ENCODE measurements at places on chromosomes 2 and 18.
A peak's percentile ranks its signal among the peaks of the same experiment; 100 is the strongest.

DNA sequence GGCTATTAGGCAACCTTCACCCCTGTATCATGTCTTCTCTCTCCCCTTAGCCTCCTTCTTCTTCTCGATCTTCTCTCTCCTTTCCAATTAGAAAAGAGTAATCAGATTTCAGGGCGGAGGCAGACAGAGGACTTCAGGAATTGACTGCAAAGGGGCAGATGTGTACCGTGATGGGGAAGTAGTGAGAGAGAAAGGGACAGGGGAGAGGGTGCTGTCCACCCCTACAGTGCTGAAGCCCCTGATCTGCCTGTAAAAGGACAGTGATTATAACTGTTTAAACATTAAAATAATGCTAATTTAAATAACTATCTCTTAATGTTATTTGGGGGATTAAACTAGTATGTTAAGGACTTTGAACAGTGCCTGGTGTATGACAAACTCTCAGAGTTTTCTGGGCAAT lies 178.5 kb downstream of the ACTR3 start:
- DNase-seq, result no peak

GRCh38 chr2:235658351-235659174 lies 164.7 kb downstream of the AGAP1 start:
- no peak for DNase-seq

DNA sequence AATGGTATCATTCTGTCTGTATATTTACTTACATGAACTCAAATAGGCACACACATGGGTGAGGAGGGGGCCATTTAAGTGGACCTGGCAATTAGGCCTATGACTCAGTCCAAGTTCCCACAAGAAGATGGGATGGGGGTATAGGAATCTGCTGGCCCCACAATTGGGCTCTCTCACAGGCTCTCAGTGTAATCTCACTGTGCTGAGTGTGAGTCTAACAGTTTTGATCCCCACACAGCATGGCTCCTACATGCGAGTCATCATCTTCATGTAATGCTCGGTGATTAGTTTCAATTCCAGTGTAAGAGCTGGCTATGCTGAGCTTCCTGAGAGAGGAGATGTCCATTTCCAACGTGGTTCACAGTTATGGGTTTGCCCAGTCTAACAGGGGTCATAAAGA lies 114.0 kb downstream of the GATA6 start:
- DNase-seq, result no peak

GRCh38 chr18:53253789-53254188 lies 913.8 kb downstream of the DCC start:
- DNase-seq, result no peak

GRCh38 chr2:65746931-65747675 lies 314.7 kb upstream of the SPRED2 start:
- DNase-seq, result no peak

GRCh38 chr2:42907835-42908234 lies 115.5 kb upstream of the HAAO start:
- DNase-seq, result no peak

GRCh38 chr2:49928551-49928950 lies 774.2 kb upstream of the FSHR start:
- DNase-seq, result no peak

- no peak for DNase-seq
These were observed 289.3 kb upstream of the TANK start for GRCh38 chr2:160870729-160871465.

DNA sequence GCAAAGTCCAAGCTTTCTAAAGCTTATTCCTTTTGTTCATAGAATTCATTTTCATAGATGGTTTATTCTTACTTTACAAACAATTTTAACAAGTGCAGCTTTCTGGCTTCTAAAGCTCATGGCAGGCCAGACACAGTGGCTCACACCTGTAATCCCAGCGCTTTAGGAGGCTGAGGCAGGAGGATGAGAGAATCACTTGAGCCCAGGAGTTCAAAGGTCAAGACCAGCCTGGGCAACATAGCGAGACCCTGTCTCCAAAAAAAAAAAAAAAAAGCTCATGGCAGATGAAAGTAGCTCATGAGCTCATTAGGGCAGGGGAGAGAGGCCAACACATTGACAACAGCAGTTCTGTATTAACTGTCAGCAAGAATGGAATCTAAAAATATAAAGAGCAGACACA lies 28.1 kb upstream of the NPC1 start:
- no peak for DNase-seq

DNA sequence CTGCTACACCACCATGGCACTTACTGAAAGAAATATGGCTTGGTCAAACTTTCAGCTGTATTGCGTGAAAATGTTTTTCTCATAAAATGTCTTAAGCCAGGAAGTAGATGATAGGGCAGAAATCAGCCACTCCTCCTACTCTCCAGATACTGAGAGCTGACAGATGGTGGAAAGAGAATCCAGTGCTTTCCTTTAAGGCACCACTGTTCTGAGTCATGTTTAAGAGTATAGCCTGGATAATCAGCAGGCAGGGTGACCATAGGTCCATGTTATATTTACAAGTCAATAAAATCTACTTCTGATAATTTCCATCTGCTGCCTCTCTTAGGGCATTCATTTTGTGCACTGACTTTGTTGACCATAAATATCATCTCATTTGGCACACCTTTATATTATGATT lies 21.9 kb downstream of the ARPC2 start:
- no peak for DNase-seq

DNA sequence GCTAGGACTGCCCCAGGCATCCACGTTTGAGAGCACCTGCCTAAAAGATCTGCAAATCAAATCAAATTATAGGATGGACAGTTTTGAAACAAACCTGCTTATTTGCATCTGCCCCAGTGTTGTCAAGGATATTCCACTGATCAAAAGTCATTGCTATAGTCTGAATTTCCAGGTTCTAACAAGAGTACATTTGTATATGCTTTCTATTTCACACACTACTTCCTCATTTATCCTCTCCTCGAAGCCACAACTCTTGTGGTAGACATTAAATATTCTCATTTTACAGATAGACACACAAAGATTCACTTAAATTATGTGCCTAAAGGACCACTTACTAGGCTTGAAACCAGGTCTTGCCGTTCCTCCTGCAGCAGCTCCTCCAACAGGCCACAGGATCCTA lies 11.9 kb upstream of the TET3 start:
- DNase-seq, result no peak

GRCh38 chr2:183696028-183696427 lies 571.8 kb downstream of the NUP35 start:
- no peak for DNase-seq

DNA sequence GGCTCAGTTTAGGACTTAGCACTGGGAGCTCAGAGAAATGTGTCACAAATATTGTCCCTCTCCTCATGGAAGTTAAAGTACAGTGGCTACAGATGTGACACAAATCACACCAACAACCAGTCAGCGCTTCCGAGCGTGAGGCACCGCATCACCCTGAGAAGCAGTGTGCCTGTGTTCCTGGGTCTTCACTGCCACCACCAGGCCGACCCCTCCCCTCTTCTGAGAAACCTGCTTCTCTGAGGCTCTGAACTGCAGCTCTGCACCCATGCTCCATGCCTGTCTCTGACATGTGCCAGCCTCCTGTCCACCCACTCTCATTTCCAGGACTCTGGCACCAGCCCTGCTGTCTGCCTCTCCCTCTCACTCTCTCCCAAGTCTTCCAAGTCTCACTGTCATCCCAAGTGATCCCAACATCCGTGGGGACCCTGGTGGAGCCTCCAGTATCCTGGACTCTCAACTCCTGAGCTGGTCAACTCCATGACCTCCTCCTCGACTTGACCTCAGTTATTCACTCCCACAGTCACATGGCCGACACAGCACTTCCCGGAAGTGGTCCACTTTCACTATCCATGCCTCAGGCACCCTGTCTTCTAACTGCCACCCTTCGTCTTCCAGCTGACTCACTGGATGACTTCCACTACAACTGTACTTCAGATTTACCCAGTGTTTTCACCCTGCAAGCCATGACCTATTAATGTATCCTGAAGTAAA lies 73.5 kb downstream of the FBXO15 start:
- DNase-seq, result no peak

- no peak for DNase-seq
These were observed 84.2 kb downstream of the DOK6 start for GRCh38 chr18:69484699-69485396.

GRCh38 chr2:111101592-111101991 lies 19.1 kb upstream of the BCL2L11 start:
- DNase-seq, result no peak

- DNase-seq, result no peak
These were observed 58.1 kb downstream of the IL1R2 start for GRCh38 chr2:102049756-102050443.

DNA sequence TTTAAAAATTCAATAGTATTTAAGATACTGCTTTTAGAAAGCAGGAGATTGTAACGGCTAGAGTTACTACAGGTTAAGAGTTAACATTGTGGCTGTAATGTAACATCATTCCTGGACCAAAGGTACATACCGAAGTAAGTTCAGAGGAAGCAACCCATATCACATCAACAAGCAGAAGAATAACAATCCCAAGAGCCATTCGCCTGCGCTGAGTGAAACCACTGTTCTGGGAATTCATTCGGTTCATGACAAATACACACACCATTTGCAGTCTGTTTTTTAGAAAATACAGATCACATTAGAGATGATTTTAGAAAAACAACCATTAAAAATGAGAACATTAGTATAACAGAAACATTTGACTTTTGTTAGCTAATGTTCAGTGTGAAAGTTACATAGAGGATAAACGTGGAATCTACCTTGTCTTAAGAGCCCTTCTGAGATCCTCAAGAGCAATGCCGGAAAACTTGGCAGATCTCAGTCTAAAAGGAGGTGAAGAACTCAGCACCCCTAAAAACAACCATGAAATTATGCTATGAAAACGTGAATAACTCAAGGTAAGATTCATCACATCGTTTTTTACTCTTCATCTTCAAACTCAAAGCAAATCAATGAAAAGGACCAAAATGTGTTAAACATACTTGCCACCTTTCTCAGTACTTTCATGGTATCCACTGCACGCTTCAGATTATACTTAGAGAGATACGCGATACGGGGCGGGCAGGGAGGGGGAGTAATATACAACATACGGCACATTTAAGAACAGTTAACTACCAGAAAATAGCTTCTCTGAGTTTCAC lies 1.2 kb downstream of the SLC35F5 start:
- DNase-seq, result no peak

- DNase-seq, result no peak
These were observed 318.3 kb upstream of the SALL3 start for GRCh38 chr18:78661316-78661715.

DNA sequence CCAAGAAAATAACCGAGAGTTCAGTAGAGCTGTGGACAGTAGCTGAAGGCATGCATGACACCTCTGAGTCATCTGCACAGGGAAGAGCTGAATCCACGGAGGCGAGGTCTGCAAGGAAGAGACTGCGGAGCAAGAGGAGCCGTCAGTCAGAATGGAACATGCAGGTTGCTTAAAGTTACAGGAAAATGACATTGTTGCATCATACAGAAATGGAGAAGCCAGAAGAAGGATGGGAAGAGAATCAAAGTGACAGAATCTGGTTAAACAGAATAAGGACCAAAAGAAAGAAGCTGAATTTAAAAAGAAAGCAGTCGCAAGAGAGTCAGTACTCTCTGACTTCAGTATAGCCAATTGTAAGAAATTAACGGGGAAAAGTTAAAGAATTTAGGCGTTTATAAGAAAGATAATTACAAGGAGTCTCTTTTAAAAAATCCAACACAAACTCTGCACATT lies 533.8 kb downstream of the ADCYAP1 start:
- DNase-seq, result no peak

DNA sequence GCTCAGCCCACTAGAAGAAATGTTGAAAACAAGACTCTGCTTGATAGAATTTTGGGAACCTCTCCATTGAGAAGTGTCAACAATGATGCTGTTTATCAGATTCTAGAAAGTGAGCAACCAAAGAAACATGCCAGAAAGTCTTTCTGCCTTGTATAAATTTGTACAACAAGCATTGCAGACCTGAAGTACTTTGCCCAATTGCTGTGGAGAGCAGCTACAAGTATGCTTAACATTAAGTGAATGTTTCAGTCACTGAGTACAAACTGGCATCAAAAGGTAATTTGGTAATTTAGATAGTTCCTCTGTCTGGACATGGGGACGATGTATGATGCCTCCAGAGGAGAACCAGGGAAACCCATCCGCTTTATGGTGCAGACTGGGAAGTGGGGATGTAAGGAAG lies 33.4 kb upstream of the SKA1 start:
- no peak for DNase-seq

DNA sequence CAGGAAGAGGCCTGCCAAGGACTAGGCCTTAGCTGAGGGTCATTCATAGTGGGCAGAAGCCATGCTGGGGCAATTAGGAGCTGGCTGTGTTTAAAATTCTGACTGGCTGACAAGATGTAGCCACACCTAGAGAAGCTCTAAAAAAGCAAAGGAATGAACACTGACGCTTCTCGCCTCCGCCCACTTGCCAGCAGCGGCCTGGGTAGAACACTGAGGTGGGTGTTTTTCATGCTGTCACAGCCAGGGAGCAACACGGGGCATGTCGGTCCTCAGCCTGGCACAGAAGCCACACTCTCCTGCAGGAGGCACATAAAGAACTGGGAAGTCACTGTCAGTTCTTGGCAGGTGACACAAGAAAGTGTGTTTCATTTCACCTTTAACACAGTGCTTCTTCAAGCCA lies 10.4 kb downstream of the CHST10 start:
- no peak for DNase-seq

DNA sequence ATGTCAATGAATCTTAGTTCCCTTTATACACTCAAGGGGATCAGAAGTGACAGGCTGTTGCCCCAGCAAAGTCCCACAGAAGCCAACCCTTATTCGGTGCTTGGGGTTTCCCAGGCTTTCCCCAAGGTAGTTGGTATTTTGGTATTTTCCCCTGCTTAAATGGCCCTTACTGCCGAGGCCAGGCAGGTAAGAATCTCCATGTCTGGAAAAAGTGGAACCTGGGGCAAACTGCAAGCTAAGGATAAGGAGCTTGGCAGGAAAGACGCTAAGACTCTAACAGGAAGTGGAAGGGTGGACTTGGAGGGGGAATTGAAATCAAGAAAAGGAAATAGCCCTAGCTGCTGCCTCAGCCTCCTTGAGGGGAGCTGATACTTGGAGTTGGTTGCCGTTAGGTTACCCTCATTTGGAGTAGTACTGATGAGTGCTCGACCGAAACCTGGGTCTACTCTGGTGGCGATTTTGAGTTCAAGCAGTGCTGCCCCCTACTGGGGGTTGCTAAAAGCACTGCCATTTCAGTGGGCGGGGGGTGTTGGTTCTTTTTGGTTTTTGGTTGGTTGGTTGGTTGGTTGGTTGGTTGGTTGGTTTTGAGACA lies 3.3 kb upstream of the GPBAR1 start:
- DNase-seq, result peak; percentile 22

GRCh38 chr2:98730707-98731040 lies 258 bp downstream of the MGAT4A start:
- DNase-seq, result peak; percentile 34

GRCh38 chr2:12201369-12201768 lies 454.9 kb downstream of the LPIN1 start:
- DNase-seq, result no peak

DNA sequence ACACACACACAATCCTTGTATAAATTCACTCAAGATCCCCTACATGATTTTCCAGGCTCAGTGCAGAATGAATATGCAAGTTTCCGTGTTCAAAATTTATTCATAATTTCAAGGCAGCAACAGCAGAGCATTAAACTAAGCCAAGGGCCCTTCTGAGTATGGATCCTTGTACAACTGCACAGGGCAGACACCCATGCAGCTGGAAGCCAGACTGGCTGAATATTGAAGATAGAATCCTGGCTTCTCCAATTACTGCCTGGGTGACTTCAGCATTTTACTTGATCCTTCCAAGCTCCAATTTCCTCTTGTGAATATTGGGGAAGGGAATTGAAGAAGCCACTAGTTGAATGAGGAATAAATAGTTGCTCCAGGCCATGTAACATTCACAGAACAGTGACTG lies 267.9 kb upstream of the REG3G start:
- DNase-seq, result no peak

GRCh38 chr2:219461669-219462068 lies 27.0 kb downstream of the SPEG start:
- DNase-seq, result no peak
